ENCODE measurements at places on chromosomes 2 and 18.

DNA sequence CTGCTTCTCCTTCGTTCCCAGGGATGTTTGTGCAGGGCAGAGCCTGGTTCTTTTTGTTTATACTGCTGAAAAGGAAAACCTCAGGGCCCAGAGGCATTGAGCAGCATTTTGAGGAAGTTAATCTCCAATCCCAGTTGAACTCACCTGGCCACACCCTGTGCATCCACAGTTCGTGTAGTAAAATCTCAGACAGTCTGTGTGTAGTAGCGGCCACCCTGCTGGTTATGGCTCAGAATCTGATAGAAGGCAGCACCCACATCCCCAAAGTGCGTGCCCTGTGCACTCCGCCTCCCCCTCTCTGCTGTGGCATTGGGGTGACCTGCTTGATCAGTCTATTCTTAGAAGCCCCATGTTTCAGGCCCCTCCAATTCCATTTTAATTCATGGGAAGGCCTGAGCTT, 10.9 kb downstream of the TRIB2 start:
- DNase-seq, result no peak

GRCh38 chr2:105761931-105762515, 17.3 kb downstream of the NCK2 start:
- no peak for DNase-seq

DNA sequence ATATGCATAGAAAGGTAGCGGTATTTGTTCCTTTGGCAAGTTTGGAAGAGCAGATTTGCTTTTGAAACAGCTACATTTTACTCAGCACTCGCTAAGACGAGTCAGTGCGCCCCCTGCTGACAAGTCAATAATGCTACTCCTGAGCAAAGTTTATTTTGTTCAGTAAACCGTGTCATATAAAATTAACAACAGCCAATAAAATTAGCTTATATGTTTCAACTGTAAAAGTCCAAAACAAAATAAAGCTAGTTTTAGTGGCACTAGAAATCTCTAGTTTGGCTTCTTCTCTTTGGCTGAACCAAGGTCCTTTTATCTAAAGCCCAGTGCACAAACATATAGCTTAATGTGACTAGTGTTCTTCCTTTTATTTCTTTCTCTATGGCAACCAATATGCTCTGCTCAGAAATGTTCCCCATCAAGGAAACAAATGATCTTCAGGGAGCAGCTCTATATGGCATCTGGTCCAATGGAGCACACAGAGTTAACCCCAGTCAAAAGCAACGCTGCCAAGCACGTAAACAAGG, 4.2 kb upstream of the POU3F3 start:
- no peak for DNase-seq

GRCh38 chr2:175606010-175606841, 395.8 kb downstream of the LNPK start:
- DNase-seq, result no peak

GRCh38 chr18:12159446-12159845, 65.8 kb downstream of the ANKRD62 start:
- no peak for DNase-seq

GRCh38 chr18:64720781-64721464, 572.0 kb upstream of the LINC00305 start:
- DNase-seq, result no peak

GRCh38 chr2:232088771-232089170, 127.3 kb downstream of the DIS3L2 start:
- DNase-seq, result no peak

GRCh38 chr18:75854174-75854573, 426.7 kb upstream of the SMIM21 start:
- DNase-seq, result no peak

- DNase-seq, result no peak
Measured at GRCh38 chr2:28663359-28663758, 88.3 kb upstream of the PPP1CB start.
